ENCODE measurements at places on chromosomes 16 and 17.

DNA sequence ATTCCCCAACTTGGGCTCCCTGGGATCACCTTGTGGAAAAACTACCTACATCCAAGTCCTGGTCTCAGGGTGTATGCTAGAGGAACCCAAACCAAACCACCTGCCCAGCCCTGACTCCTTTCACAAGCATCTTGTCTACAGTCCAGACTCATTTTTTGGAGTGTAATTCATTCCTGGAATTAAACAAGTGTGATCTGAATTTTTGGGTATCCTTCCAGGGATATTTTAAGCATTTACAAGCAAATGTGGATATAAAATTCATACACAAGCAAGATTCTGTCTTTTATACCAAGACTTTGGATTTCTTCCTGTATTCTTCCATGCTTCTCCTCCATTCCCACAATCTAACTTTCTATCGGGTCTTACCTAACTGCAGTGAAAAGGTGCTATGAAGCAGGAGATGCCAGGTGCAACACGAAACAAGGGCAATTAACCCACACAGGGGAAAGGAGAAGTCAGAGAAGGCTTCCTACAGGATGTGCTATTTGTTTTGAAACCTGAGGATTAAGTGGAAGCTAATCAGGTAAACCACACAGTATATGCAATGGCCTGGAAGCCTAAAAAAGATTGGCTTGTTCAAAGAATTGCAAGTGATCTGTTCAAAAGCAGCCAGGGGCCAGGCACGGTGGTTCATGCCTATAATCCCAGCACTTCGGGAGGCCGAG, 417.2 kb upstream of the C16orf82 start:
- no peak for DNase-seq

DNA sequence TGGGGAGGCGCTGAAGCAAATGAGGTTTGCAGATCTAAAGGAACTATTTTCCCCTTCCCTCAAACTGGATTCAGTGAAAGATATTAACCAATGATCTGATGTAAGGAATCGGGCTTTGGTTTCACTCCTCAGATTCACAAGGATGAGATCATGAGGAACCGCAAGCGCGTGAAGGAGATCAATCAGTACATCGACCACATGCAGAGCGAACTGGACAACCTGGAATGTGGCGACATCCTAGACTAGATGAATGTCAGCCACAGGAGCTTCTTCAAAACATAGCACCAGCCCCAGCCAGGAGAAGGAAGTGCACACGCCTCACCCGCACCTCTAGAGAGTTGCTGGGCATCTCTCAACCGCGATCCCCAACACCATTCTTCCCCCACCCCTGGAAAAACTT, 22.5 kb downstream of the ATPAF2 start:
- DNase-seq, result no peak

DNA sequence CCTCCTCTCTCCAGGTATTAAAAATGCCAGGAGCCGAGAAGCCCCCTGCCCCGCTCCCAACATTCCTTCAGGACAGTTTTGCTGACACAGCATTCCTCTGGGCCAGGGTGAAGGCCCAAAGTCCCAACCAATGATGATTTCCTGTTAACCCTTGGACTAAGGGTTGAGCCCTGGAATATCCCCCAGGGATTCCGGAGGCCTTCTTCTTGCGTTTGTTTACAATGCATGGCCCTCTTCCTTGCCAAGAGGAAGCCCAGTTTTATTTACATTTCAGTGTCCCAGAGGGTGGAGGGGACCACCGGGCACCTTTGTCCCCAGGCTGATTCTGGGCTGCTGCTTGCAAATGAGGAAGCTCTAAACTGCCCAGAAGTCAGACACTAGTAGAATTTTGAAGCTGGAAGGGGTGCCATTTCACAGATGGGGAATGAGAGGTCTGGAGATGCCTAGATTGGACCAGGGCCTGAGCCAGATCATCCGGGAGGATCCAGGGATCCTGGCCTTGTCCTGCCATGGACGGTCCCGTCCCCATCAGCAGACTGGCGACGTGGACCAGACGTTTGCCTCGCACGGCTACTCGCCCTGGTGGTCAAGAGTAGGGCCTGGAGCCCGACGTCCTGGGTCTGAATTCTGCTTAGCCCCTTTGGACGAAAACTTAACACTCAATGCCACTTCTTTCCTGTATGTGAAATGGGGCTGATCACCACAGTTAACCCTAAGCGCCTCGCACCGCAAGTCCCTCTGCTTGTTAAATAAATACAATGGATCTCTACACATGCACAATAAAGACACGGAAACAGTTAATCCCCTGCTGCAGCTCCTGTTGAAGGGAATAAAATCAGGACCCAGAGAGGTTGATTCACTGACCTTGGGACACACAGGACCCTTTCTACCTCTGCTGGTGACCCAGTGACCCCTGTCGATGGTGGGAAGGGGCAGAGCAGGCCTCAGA, 55.6 kb upstream of the CIBAR2 start:
- peak; percentile 59 for DNase-seq

GRCh38 chr17:38917259-38917658, 8.2 kb upstream of the LASP1NB start:
- no peak for DNase-seq

DNA sequence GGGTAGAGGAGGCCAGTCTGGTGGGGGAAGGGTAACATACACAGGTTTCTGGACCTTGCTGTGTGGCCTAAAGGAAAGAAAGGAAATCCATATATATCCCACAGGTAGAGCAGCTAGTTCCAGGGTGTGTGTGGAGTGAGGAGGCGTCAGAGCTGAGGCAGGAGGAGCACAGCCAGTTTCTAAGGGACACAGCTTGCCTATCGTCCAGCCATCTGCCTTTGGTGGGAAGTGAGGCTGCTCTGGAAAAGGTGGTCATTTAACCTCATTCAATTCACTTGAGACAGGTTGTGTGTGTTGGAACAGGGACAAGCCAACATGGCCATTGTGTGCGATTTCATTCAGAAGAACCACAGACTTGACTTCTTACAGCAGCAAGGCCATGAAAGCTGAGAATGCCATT, 36.9 kb upstream of the ERN1 start:
- DNase-seq, result no peak

GRCh38 chr16:4594433-4595410, 20.0 kb downstream of the UBALD1 start:
- DNase-seq, result no peak

DNA sequence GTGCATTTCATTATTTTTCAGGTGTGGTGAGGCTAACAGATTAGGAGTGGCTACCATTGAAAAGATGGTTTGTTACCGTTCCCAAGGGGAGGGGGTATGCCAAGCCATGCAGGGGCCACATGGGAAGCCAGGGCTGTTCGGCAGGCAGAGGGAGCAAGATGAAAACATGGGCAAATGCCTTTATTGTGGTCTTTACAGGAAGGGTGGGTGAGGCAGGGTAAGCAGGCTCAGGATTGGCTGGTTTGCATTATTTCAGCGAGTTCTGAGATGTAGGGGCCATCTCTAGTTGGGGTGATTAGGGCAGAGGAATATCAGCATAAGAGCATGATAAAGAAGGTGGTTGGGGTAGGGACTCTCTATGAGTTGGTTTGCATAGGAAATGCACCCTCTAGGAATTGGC, 117.6 kb downstream of the CCT6B start:
- no peak for DNase-seq

- DNase-seq, result peak; percentile 78
Measured at GRCh38 chr16:57720142-57720575, 15.4 kb upstream of the KATNB1 start.

DNA sequence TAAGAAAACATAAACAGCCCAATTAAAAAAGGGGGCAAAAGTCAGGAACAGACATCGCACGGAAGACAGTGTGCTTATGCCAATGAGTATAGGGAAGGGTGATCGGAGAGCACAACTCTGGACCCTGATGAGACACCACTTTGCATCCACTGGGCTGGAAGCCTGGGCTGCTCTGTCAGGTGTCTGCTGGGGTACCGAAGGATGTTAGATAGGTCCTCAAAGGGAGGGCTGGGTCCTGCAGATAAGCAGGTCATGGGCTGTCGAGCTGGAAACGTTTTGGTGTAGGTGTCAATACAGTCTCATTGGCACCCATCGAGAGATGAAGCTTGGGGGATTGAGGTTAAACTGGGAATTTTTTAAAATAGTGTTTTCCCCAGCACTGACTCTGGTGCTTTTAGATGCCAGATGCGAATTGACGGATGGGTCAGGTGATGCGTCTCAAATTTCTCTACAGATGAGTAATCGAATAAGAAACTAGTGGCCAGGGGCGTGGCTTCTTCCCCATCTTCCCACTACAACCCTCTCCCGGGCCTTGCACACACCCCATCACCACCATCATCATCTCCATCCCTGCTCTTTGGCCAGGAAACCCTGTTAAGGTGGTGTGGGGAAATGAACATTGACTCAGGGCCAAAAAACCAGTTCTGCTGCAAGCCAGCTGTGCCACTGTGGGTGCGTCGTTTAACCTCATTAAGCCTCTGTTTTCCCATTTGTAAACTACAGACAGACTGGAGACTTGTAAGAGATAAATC, 47.8 kb upstream of the IRF8 start:
- DNase-seq, result no peak

DNA sequence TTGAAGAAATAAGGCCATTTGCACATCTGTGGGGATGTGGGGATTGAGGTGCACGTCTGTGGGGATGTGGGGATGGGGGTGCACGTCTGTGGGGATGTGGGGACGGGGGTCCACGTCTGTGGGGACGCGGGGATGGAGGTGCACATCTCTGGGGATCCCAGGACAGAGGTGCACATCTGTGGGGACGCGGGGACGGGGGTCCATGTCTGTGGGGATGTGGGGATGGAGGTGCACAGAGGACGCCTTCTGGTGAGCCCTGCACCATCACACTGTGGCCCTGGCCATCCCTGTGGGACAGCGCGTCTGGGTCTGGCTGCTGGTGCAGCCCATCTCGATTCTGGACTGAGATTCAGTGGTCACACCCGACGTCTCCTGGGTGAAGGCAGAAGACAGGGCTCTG, 161.4 kb downstream of the LAT start:
- no peak for DNase-seq

Data from hepatocyte (in vitro differentiated cells).